ENCODE measurements at places on chromosomes 4 and X.
A peak's percentile ranks its signal among the peaks of the same experiment; 100 is the strongest.

DNA sequence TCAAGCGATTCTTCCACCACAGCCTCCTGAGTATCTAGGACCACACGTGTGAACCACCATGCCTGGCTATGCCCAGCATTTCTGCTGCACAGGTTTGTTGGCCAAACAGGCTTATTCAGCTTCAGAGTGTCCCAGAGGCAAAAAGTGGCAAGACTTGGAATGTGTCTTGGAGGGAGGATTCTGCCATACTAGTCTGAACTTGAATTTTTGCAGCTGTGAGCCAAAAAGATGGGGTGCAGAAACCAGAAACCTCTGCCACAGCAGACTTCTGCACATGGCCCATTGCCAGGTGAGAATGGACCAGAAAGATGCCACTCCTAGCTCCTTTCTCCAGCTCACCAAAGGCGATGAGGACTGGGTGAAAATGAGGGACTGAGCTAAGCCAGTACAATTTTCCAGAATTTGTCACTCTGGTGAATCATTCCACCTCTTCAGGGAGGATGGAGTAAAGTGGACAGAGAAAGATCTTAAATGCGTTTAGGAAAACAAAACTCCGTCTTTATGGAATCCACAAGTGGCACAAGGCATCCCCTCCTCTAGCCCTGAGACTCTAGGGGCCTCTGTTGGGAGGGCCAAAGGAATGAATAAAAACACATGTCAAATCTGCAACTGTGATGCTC lies 369.1 kb upstream of the CLNK start:
- DNase-seq: no peak

DNA sequence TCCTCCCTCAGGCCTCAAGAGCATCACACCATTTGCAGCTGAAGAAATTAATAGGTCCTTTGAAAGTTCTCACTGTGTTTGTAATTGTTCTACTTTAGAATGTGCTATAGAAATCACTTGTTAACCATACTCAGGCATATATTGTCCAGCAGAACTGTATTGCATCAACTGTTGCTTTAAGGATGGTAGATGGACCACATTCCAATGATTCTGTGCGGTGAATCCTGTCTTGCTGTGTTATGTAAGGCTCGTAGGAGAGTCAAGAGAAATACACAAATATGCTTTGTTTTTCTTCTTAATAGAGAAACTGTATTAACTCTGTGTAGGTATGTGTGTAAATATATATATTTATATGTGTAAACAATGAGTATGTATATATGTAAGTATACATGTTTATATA lies 6.3 kb upstream of the ADGRA3 start:
- DNase-seq: no peak

DNA sequence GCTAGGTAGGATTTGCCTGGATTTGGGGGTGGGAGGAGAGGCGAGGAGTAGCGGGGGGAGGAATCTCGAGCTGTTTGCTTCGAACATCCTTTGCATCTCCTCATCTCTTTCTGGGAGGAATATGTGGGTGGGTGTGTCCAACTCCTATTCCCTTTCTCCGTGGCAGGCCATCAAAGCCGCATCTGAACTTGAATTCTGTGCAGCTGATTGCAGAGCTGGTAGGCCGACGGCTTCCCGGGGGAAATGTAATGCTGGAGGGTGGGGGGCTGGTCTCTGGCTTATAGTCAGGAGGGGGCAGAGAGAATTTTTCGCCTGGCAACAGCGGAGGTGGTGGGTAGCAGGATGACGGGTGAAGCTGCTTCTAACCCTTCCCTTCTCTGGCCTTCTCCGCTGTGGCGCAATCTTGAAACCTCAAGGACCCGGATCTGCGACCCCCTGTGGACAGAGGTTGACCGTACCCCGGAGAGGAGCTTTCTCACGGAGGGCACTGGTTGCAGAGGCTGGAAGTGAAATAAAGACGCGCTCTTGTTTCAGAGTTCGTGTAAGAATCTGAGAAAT lies 628 bp downstream of the ZCCHC12 start:
- DNase-seq: no peak

DNA sequence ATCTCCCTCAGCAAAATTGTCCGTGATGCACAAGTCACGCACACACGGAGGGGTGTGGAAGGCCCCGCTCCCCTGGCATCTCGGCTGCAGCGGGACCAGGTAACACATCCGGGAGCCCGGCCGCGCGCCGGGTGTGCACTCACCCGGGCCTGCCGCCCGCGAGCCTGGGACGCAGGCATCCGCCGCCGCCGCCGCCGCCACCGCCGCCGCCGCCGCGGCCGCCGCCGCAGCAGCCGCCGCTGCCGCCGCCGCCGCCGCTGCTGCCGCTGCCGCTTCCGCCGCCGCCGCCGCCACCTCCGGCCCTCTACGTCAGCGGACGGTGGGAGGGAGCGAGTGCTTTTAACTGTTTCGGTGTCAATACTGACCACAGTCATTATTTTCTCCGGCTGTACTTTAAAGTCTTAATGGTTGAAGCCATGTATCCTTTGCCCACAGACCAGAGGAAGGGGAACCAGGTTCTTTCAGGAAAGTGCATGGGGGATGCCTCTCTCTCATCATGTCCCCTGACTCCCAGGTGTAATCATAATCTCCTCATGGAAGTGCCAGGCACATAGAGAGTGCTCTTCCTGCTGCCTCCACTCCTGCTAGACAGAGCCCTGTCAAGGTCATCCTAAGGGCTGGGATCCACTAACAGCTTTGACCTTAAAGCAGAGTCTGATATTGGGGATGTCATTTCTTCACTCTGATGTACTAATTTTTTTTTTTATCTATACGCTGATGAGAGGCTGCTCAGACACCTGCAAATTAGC lies 38.0 kb downstream of the MAGEE2 start:
- peak; percentile 55 for DNase-seq

DNA sequence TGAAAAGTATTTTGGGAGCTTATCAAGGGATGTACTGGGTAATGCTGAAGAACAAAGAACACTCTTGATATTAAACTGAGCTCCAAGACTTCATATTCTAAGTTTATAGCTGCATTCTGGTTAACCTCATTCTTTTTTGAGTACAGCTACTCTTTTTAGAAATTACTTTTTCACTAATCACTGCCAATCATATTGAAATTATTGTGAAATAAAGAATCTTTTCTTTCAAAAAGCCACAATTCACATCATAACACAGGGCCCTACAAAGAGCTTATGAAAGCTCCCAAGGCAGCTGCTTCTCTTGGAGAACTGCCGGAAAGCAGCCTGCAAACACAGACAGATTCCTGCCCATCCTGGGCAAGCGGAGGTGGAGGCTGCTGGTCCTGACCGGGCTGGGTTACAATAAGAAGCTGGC lies 121.4 kb downstream of the RNF150 start:
- DNase-seq: no peak

DNA sequence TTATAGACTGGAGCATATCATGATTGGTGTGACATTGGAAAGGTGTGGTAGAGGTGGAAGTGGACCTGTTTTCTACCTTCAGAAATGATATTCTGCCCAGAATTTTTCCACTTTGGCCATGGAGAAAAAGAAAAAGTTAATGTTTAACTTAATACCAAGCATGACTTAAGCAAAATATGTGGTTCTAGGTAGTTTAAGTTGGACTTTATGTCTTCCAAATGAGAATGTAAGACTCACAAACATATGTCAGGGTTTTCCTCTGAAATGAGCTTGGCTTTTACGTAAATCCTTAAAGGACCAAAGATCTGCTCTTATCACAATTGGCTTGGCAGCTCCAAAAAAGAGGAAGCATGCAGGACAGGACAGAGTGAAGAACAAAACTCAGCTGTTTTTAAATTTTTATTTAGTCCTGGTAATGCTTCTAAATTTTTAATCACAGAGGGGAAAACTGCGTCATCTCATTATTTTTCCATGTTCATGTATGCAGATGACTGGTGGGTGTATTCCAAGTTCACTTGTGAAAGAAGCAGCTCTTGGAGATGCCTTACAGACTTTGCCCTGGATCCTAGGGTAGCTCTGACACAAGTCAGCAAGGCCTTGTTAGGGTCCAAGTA lies 98.2 kb downstream of the ANK2 start:
- DNase-seq: no peak

GRCh38 chr4:151604238-151604637 lies 156.6 kb downstream of the GATB start:
- DNase-seq: peak; percentile 25

Data from RKO (cell line).